Fibroblast of skin of right biceps (primary cell): ENCODE measurements at places on chromosomes 4 and X.

DNA sequence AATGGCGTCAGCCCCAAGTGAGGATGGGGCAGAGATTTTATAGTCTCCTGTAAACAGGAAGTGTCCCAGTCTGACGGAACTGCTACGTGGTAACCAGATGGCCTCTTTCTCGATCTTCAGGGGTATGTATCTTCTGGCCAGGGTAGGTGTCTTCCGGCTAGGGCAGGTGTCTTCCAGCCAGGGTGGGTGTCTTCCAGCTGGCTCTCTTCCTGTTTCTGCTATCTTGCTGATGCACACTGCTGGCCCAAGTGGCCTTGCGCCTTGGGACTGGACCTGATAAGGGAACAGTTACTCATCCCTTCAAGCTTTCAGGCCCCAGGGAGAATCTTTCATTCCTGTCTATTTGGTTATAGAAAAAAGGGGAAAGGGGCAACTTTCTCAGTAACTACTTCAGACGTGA, 178.7 kb upstream of the MAGEE2 start:
- no peak for DNase-seq

- peak; percentile 13 for DNase-seq
Measured at GRCh38 chr4:183445097-183445428, 627 bp downstream of the CDKN2AIP start.

GRCh38 chr4:90127223-90127705, at the start of gene CCSER1:
Gene CCSER1 (plus strand): TSS chr4:90127394.
- DNase-seq: peak; percentile 34

- DNase-seq: peak; percentile 41
Measured at GRCh38 chrX:115533485-115533884, 27.5 kb upstream of the PLS3 start.

DNA sequence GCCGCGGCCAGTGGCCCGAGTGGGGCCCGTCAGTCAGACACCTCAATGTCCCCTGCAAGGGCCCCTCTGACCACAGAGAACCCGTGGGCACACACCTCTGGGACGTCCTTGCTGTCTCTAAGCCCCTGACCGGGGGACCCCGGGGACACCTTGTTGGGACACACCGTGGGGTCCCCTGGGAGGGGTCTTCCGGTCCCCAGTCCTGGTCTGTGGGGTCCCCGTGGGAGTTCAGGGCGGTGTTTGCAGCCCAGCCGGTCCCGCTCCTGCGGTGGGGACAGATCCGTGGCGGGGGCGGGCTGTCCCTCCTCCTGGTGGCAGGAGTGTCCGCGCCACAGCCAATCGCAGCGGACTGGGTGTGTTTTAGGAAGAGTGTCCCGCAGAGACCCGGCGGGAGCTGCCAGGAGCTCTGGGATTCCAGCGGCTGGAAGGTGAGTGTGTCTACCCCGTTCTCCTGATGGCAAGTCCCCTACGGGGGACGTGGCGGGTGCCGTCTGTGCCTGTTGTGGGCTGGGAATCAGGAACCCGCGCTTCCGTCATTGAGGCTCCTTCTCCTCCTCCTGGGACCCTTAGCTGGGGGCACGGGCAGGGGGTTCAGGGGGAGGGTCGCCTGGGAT, 5.1 kb upstream of the PLCXD1 start:
- DNase-seq: peak; percentile 73

DNA sequence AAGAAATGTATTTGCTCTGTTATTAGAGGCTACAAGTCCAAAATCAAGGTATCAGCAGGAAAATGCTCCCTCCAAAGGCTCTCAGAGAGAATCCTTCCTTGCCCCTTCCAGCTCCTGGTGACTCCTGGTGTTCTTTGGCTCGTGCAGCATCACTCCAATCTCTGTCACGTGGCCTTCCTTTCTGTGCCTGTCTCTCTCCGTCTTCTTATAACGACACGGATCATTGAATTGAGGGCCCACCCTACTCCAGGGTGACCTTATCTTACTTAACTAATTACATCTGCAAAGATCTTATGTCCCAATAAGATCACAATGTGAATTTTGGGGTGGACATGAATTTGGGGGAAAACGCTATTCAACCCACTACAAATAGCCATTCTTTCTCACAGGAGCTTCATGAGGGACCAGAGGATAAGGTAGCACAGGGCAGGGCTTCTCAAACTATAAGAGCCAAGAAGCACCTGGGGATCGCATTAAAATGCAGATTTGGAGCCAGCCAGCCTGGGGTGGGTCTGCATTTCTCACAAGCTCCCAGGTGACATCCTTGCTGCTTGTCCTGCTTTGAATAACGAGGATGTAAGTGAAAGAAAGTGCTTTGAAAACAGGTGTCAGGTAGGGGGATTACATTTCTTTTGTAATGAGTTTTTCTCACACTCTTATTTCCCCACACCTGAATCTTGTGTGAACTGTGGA, 41.9 kb upstream of the APLN start:
- no peak for DNase-seq

GRCh38 chrX:101658661-101659491, 774 bp downstream of the ARMCX2 start:
- DNase-seq: peak; percentile 69

DNA sequence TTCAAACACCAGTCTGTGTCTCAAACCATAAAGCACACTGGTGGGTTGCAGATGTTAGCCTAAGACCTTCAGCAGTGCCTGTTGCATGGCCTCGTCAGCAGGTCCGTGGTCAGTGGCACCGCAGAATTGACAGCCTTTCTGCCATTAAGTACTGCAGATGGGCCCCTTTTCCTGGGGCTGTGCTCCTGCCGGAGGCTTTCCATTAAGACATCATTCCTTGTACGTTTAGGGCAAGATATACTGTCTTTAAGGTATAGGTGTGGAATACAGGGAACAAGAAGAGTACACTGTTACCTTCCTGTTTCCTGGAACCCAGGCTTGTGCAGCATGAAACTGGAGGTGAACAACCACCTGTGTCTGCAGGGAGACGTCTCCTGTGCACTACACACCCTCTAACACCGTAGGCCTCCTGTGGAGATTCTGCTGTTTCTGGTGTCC, 67.9 kb upstream of the WDR1 start:
- DNase-seq: no peak

DNA sequence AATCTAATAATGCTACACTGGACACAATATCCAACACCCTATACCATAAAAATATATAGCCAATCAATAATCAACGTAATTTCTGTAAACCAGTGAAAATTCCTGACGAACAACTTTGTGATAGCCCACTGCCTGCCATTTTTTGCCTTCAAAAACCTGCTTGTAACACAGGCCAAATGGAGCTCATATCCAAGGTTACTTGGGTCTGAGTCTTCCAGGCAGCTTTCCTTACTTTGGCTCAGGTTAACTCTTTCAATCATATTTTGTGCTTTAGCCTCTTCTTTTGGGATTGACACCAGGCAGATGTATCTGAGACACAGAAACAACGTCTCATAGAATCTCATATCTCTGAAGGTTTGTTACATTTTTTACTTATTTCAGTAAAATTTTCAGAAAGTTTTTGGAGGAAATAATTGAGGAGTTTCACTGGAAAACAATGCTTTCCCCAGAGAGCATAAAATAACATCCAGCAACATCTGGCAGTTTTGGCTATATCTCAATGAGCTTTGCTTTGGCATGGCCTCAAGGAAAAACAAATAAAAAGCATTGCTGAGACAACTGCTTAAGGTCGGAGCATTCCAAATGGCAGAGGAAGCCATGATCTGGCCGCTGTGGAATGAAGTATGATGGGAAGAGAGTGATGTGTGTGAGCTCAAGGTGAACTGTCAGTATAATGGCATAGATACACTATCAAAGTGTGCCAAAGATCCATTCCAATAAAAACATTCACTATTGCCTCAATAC, 162.9 kb upstream of the SPIN4 start:
- DNase-seq: peak; percentile 83

- DNase-seq: no peak
Measured at GRCh38 chr4:146349306-146349705, 135.0 kb downstream of the REELD1 start.

DNA sequence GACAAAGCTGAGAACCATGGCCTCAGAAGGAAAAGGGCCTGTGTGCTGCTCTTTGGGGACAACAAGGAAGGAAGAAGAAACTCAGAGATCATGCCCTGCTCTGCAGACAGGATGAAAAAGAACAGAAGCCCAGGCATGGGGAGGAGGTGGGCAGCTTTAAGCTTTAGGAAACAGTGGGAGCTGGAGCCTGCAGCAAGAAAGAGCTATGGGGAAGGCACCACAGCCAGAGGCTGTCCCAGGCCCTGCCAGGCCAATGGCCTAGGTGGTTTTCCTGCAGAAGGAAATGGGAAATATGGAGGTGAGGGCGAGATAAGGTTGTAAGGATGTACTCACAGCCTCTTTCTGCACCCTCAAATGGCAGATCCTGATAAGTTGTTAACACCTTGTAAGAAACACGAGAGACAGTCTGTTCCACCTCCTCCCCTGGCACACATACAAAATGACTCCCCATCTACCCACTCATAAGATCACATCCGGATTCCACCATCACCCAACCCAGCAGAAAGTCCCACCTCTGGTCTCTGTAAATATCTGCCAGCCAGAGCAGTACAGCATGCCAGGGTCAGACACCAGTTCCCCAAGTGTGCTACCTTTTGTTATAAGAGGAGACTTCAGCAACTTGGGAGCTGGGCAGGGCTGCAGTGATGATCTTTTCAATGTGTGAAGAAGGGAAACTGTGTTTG, 105.2 kb downstream of the RTL5 start:
- no peak for DNase-seq

DNA sequence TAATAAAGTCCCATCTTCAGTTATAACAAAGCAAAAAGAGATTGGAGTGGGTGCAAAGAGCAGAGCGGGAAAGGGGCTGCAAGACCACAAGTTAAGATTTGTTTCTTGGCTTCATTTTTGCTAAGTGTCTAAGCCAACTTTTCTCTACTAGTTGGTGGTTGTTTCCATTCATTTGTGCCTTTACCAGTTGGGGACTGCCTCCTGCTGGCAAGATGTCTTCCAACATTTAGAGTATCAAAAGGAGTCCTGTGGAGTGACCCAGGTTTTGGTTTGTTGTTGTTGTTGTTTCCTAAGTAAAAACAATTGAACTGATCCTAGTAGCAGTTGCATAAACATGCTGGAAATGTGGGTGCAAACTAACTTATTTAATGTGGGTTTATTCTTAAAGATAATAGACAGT, 121.1 kb downstream of the SPATA18 start:
- DNase-seq: no peak

DNA sequence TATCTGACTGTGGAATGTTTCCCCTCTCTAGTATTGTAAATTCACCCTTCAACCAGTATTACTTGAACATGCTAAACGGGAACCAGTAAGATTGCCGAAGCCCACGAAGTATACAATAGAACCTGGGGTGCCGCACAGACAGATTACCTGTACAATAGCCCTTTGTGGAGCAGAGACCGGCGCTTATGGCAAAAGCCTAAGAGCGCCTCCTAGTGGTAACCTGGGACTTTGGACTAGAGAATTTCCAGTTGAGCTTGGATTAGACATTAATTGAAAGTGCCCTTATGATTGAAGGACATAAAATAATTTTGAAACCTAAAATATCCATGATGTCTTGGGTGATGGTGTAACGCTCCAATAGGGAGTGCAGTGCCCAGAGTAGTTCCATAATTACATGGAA, 14.1 kb downstream of the ZNF157 start:
- peak; percentile 38 for DNase-seq

DNA sequence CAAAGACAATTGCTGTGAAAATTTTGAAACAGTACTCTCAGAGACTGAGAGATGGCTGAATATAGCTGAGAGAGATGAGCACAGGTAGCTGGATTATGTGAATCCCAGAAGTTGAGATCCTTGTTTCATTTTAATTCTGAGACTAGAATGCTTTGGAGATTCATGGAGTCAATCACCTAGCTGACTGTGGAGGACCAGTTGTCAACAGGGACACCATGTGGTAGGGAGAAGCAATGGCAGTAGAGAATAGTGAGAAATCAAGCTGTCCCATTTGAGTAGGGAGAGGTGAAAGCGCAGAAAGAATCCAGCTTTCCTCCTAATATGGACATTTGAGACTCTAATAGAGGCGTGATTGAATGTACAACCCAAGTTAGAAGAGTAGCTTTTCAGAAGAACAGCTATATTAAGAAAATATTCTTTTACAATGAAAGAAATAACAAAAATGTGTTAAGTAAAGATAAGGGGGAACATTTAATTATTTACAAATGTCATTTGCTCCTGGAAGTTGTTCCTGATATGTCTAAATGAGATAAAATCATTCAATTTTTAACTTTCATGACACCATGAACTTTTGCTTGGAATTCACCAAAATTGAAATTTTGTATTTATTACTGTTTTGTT, 30.3 kb upstream of the GLRB start:
- DNase-seq: peak; percentile 81

DNA sequence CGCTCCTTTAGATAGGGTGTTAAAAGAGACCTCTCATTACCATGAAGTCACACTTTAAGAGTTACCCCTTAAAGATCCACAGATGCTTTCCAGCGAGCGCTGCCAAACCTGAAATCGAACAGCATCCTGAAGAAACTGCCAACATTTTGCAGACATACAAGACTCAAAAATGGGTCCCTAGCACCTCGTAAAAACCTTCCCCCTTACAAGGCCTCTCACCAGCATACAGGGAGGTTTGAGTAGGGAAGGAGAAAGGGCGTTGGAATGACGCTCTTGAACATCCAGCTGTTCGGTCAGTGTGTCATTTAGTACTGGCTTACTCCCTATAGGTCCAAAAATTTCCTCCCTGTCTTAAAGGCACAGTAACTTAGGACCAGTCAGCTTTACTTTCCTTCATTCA, 45.3 kb upstream of the PGRMC1 start:
- DNase-seq: peak; percentile 49

GRCh38 chrX:42952621-42953020, 174.7 kb upstream of the PPP1R2C start:
- no peak for DNase-seq

DNA sequence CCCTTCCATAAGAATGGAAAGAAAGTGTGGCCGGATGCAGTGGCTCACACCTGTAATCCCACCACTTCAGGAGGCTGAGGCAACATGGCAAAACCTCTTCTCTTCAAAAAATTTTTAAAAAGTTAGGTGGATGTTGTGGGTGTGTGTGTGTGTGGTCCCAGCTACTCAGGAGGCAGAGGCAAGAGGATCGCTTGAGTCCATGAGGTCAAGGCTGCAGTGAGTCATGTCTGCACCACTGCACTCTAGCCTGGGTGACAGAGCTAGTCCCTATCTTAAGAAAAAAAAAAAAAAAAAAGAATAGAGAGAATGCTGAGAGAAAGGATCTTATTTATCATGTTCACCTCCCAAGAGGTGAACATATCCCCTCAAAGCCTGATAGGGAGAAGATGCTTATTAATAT, 492.1 kb upstream of the SMIM31 start:
- no peak for DNase-seq

- no peak for DNase-seq
Measured at GRCh38 chr4:77777135-77777807, 41.9 kb downstream of the CNOT6L start.

- DNase-seq: no peak
Measured at GRCh38 chr4:42627885-42628646, 28.8 kb downstream of the ATP8A1 start.
